ENCODE measurements at places on chromosomes 4 and X. TPM values are rescaled to one million over a fixed set of nuclear protein-coding genes. Genes with fewer than 3 reads are reported as not detected.

The HSD17B13 gene
- not detected for total RNA-seq

The STARD8 gene
- 0.36 TPM for total RNA-seq

The RFC1 gene
- total RNA-seq, result 114 TPM

The FDCSP gene
- total RNA-seq, result not detected

The NPY2R gene
- total RNA-seq, result not detected

The MAOB gene
- total RNA-seq, result not detected

The ATP1B4 gene
- total RNA-seq, result not detected

The TLL1 gene
- not detected for total RNA-seq

The CCSER1 gene
- total RNA-seq, result not detected

The TMEM185A gene
- 14.6 TPM for total RNA-seq

The ZDHHC9 gene
- total RNA-seq, result 10.4 TPM

The FAAH2 gene
- 1.7 TPM for total RNA-seq

The WNK3 gene
- 0.45 TPM for total RNA-seq

The RHOH gene
- 126 TPM for total RNA-seq

The ACE2 gene
- not detected for total RNA-seq

The RGN gene
- total RNA-seq, result not detected

The YY2 gene
- total RNA-seq, result 2.3 TPM

The AKAP17A gene
- 82.8 TPM for total RNA-seq

The GPR34 gene
- 0.52 TPM for total RNA-seq

The PFKFB1 gene
- total RNA-seq, result 0.60 TPM

The RENBP gene
- total RNA-seq, result 15.8 TPM

The TRIM61 gene
- 1.1 TPM for total RNA-seq

The HSFX1 gene
- 0.61 TPM for total RNA-seq

The PTPN13 gene
- 0.27 TPM for total RNA-seq

The CYSLTR1 gene
- 0.45 TPM for total RNA-seq

The FAM9B gene
- total RNA-seq, result not detected

The CHM gene
- total RNA-seq, result 11.6 TPM

The PAGE1 gene
- not detected for total RNA-seq

The FAM184B gene
- not detected for total RNA-seq
